ENCODE measurements at places on chromosomes 11 and 22. TPM values are rescaled to one million over a fixed set of nuclear protein-coding genes. Genes with fewer than 3 reads are reported as not detected.
A peak's percentile ranks its signal among the peaks of the same experiment; 100 is the strongest.

- H3K36me3 ChIP-seq = peaks cover 8% of the 10 kb centered on the region
- H3K4me1 ChIP-seq = peaks cover 13% of the 10 kb centered on the region
- no peak overlapping the region for H3K27ac ChIP-seq
Observed at GRCh38 chr11:61534025-61534932, 25.7 kb downstream of the LRRC10B start.

GRCh38 chr11:76617553-76618265 is 52.8 kb downstream of the LRRC32 start:
- no peak overlapping the region for H3K4me3 ChIP-seq
- DNase-seq = no peak
- H3K4me1 ChIP-seq = no peaks in the 10 kb centered on the region
- H3K36me3 ChIP-seq = no peaks in the 10 kb centered on the region

GRCh38 chr11:33692013-33692504 is 8.6 kb downstream of the C11orf91 start:
- peaks cover 83% of the 10 kb centered on the region for H3K36me3 ChIP-seq
- H3K27me3 ChIP-seq = no peaks in the 10 kb centered on the region
- peak; percentile 84 for DNase-seq
- peak overlapping the region; percentile 63 for H3K4me3 ChIP-seq
- peaks cover 95% of the 10 kb centered on the region for H3K4me1 ChIP-seq

GRCh38 chr11:94543695-94544645 is at the start of gene FUT4:
TSS of gene FUT4 (plus strand) at chr11:94543921. CDS start at chr11:94544134, 213 bp downstream.
- H3K27ac ChIP-seq = peak within 1 kb of the TSS; percentile 85
- DNase-seq = peak; percentile 94
- peak within 1 kb of the TSS; percentile 82 for H3K4me3 ChIP-seq

TMPRSS6 gene
- total RNA-seq = not detected

VWCE gene
- 0.47 TPM for total RNA-seq

DNA sequence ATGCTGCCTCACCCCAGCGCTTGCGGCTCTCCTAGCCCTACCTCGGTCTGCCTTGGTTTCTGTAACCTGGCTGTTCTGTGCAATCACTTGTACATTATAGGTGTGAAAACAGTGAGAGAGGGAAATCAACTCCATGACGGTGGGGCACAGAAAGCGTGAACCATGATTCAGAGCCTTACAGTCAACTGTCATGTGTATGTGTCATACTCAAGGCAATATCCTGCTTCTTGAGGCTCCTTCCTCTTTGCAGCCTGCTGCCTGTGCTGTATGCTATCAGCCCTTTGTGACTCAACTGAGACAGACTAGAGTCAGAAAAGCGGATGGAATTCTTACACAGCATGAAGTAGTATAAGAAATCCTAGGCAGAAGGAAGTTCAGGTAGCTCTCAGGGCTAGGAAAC is 2.1 kb downstream of the NRIP3 start:
- peaks cover 78% of the 10 kb centered on the region for H3K27me3 ChIP-seq
- peaks cover 22% of the 10 kb centered on the region for H3K36me3 ChIP-seq
- DNase-seq = peak; percentile 19
- H3K4me3 ChIP-seq = no peak overlapping the region
- H3K27ac ChIP-seq = no peak overlapping the region

- no peaks in the 10 kb centered on the region for H3K4me1 ChIP-seq
- H3K4me3 ChIP-seq = no peak overlapping the region
- H3K27me3 ChIP-seq = no peaks in the 10 kb centered on the region
- no peak for DNase-seq
- peaks cover 21% of the 10 kb centered on the region for H3K36me3 ChIP-seq
Observed at GRCh38 chr22:28750471-28750881, 8.6 kb downstream of the HSCB start.

DNA sequence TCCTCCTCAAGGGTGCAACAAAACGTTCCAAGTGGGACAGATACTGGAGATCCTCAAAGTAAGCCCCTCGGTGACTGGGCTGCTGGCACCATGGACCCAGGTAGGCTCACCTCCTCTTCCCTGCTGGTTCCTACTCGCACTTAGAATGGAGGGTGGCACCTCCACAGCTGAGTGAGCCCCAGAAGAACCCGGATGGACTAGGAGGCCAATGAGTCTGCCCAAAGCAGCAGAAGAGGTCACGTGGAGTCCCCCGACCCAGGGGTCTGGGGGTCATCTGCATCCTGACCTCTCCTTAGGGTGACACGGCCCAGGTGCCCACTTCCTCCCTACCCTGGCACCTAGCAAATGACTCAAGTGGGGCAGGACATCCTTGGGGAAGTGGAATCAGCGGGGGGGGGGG is 4.4 kb downstream of the APOL1 start:
- peaks cover 79% of the 10 kb centered on the region for H3K36me3 ChIP-seq
- no peak overlapping the region for H3K4me3 ChIP-seq
- peaks cover 55% of the 10 kb centered on the region for H3K4me1 ChIP-seq

CRYBB2 gene
- total RNA-seq = not detected

DNA sequence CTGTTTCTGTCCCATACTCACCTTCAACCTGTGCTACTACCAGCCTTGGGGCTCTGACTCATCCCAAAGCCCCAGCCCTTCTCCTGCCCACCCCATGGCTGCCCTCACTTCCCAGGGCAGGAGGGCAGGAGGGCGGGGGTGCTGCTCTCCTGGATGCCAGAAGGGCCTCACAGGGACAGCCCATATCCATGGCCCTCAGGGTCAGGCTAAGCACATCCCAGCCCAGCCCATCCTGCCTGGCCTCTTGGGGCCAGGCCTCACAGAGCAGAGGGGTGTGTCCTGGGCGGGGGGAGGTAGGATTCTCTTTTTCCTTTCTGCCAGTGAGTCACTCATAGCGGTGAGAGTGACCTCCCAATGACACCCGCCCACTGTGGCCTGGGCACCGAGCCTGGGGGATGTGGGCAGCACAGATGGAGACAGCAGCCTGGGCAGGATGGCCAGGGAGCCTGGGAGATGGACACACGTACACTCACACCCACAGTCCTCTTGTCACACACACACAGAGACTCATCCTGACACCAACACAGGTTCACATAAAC is 2.4 kb downstream of the LTBP3 start:
- no peaks in the 10 kb centered on the region for H3K27me3 ChIP-seq
- peaks cover 70% of the 10 kb centered on the region for H3K36me3 ChIP-seq
- DNase-seq = peak; percentile 89
- H3K4me1 ChIP-seq = peaks cover 72% of the 10 kb centered on the region

DNA sequence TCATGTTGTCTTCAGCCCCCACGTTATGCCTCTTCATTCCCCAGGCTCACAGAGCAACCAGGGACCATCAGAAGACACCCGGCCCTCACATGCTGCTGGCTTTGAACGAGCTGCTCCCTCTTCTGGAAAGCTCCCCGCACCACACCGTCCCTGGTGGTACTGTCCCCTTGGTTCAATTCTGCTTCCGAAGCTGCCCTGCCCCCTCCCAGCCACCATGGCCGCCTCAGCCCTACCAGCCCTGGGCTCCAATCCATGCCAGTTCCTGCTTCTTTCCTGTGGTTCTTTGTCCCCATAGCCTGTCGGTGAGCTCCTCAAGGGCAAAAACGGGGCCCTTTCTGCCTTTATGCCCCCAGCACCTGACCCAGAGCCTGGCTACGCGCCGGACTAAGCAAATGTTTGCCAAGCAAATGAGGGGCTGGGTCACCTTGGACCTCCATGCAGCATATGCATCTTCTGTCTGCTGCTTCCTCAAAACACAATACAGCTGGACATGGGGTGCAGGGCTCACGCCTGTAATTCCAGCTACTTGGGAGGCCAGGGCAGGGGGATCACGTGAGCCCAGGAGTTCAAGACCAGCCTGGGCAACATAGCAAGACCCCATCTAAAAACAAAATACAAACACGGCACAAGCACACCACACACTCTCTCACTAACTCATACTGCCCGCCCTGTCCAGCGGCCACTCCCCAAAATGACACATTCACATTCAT is 21.3 kb downstream of the TNKS1BP1 start:
- H3K4me1 ChIP-seq = peaks cover 25% of the 10 kb centered on the region
- H3K27me3 ChIP-seq = no peaks in the 10 kb centered on the region
- H3K27ac ChIP-seq = no peak overlapping the region
- no peak for DNase-seq

MAJIN gene
- total RNA-seq = not detected

GRCh38 chr11:36070213-36070953 is 126.5 kb downstream of the LDLRAD3 start:
- H3K4me3 ChIP-seq = no peak overlapping the region
- no peak for DNase-seq
- H3K27me3 ChIP-seq = no peaks in the 10 kb centered on the region
- no peaks in the 10 kb centered on the region for H3K36me3 ChIP-seq

DNA sequence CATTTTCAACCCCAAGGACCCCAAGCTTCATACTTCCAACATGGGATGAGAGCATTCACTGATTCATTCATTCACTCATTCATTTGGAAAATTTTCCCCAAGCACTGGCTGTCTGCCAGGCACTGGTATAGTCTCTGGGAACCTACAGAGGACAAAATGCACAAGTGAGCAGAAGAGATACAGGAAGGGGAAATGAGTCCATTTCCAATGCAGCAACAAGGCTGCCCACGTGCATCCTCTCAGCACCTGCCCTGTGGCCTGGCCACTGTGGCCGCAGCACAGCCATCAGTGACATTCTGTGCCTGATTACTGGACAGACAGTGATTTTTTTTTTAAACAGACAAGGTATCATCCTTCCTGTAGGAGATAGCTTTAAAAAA is 96.0 kb upstream of the PITPNB start:
- peaks cover 65% of the 10 kb centered on the region for H3K27me3 ChIP-seq
- H3K4me3 ChIP-seq = no peak overlapping the region
- no peak for DNase-seq
- H3K4me1 ChIP-seq = no peaks in the 10 kb centered on the region
- H3K27ac ChIP-seq = no peak overlapping the region

APOL5 gene
- total RNA-seq = not detected

HEPN1 gene
- not detected for total RNA-seq

GRCh38 chr11:69830086-69830485 is 10.9 kb upstream of the FGF3 start:
- H3K4me3 ChIP-seq = no peak overlapping the region
- H3K27me3 ChIP-seq = peaks cover 13% of the 10 kb centered on the region
- H3K27ac ChIP-seq = no peak overlapping the region
- no peak for DNase-seq

SYT7 gene
- 4.4 TPM for total RNA-seq

DNA sequence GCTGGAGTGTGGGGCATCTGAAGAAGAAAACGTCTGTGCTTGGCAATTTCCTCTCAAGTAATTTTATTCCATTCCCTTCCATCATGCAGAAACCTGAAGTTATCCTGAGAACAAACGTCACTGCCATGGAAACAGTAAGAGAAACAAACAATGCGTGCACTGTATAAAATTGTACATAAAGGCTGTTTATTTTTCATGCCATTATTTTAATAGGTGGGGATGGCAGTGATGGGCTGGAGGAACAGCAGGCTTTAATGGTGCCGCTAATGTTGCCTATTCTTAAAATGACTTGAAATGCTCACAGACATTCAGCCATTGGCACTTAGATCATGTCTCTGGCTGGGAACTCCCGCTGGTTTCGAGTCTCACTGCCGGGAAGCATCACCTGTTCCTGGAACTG is 7.5 kb upstream of the SEZ6L start:
- DNase-seq = no peak
- no peak overlapping the region for H3K4me3 ChIP-seq
- H3K27ac ChIP-seq = no peak overlapping the region

GRCh38 chr11:95256321-95256779 is 25.3 kb upstream of the SESN3 start:
- no peaks in the 10 kb centered on the region for H3K4me1 ChIP-seq
- H3K4me3 ChIP-seq = no peak overlapping the region
- H3K27me3 ChIP-seq = peaks cover 8% of the 10 kb centered on the region
- no peak overlapping the region for H3K27ac ChIP-seq

CHRM4 gene
- total RNA-seq = not detected

DNA sequence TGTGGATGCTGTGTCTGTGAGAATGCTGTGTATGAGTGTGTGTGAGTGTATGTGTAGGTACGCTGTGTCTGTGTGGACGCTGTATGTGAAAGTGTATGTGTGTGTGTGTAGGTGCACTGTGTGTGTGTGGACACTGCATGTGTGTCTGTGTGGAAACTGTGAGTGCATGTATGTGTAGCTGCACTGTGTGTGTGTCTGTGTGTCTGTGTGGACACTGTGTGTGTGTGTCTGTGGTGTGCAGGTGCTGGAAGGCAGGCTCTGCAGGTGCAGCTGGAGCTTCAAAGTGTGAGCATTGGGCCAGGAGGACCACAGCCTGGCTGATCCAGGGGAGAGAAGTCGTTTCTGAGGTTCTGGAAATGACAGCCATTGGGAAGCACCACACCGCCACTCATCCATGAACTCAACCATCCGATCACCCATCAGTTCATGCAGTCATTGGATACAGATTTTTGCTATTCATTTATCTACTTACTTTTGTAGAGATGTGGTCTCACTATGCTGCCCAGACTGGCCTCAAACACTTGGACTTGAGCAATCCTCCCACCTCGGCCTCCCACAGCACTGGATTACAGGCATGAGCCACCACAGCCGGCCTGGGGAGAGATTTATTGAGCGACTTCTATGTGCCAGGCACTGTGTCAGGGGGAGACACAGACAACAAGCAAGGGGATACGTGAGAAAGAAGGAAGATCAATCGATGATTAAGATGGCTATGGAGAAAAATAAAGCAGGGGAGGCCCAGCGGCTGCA is 9.6 kb downstream of the TRPM5 start:
- H3K4me3 ChIP-seq = no peak overlapping the region
- peaks cover 22% of the 10 kb centered on the region for H3K27me3 ChIP-seq
- no peaks in the 10 kb centered on the region for H3K4me1 ChIP-seq
- no peaks in the 10 kb centered on the region for H3K36me3 ChIP-seq
- no peak for DNase-seq

DNA sequence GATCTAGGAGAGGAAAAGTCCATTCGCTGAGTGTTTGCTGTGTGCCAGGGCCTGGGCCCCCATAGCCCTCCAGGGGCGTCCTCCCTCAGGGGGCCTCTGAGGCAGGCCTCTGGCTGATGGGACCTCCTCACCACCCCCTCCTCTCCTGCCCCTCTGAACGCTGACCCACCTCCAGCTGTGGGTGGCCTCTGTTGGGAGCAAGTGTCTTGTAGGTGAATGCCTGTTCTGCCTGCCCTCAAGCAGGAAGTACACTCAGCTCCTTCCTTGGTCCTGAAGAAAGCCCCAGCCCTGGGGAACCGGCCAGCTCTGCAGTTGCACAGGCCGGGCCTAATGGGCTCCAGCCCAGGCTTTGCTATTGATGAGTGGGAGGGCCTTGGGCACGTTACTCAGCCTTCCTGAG is 3.5 kb downstream of the MYO7A start:
- H3K27ac ChIP-seq = no peak overlapping the region
- DNase-seq = no peak
- H3K36me3 ChIP-seq = peaks cover 8% of the 10 kb centered on the region
- peaks cover 9% of the 10 kb centered on the region for H3K27me3 ChIP-seq
- peaks cover 16% of the 10 kb centered on the region for H3K4me1 ChIP-seq

DNA sequence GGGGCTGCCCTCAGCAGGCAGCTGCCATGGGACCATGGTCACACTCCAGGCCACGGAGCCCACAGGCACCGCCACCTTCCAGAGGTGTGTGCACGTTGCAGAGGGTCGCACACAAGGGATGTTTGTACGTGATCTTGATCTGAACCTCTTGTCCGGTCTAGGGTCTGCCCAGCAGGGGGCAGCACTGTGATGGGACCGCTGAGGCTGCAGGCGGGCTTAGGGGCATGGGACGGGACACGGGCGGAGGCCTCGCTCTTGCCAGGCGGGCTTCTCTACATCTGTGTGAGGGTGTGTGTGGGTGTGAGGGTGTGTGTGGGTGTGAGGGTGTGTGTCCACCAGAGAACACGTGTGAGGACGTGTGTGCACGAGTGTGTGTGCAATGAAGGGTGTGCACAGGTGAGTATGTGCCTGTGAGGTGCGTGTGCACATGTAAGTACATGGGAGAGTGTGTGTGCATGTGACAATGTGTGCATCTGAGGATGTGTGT is 52.4 kb downstream of the CACNA1I start:
- no peaks in the 10 kb centered on the region for H3K36me3 ChIP-seq
- H3K4me3 ChIP-seq = no peak overlapping the region
- no peak overlapping the region for H3K27ac ChIP-seq
- H3K4me1 ChIP-seq = peaks cover 6% of the 10 kb centered on the region
- peak; percentile 73 for DNase-seq

Data from Calu3 (cell line).